ENCODE measurements at places on chromosomes 7 and 10. TPM values are rescaled to one million over a fixed set of nuclear protein-coding genes. Genes with fewer than 3 reads are reported as not detected.

Gene SRRM3
- 0.29 TPM for total RNA-seq

Gene ARHGEF35
- 3.6 TPM for total RNA-seq

Gene PAPOLB
- not detected for total RNA-seq

Gene ITGA8
- 0.06 TPM for total RNA-seq

Gene CYP3A4
- 0.11 TPM for total RNA-seq

Gene HOXA1
- 5.5 TPM for total RNA-seq

Gene NUTM2B
- total RNA-seq, result not detected

Gene CPA2
- total RNA-seq, result 0.11 TPM

Gene AKR1C1
- total RNA-seq, result 0.40 TPM

Gene CLDN3
- total RNA-seq, result 0.11 TPM

Gene OPN1SW
- not detected for total RNA-seq

Gene ZNF862
- 3.0 TPM for total RNA-seq

Data from Daoy (cell line).